ENCODE measurements at places on chromosomes 1 and 21.

- DNase-seq: no peak
These were observed 3.9 kb upstream of the ITLN1 start for GRCh38 chr1:160888926-160889325.

GRCh38 chr1:33575324-33575879 is 103.0 kb downstream of the ZSCAN20 start:
- no peak for DNase-seq

GRCh38 chr1:226549094-226549936 is 751 bp downstream of the STUM start:
- DNase-seq: no peak

DNA sequence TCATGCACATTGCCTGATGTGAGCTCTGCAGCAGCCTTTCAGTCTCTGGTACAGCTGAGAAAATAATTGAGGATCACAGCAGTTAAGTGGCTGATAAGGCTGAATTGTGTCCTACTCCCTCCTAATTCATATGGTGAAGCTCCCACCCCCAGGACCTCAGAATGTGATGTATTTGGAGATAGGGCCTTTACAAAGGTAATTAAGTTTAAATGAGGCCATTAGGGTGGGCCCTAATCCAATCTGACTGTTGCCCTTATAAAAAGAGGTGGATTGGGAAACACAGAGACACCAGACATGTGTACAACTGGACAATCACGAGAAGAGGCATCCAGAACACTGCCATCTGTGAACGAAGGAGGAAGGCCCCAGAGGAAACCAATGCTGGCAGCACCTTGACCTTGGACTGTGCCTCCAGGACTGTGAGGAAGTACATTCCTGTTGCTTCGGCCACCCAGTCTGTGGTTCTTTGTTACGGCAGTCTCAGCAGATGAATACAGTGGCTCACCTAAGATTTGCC is 148.1 kb downstream of the TRABD2B start:
- DNase-seq: no peak

DNA sequence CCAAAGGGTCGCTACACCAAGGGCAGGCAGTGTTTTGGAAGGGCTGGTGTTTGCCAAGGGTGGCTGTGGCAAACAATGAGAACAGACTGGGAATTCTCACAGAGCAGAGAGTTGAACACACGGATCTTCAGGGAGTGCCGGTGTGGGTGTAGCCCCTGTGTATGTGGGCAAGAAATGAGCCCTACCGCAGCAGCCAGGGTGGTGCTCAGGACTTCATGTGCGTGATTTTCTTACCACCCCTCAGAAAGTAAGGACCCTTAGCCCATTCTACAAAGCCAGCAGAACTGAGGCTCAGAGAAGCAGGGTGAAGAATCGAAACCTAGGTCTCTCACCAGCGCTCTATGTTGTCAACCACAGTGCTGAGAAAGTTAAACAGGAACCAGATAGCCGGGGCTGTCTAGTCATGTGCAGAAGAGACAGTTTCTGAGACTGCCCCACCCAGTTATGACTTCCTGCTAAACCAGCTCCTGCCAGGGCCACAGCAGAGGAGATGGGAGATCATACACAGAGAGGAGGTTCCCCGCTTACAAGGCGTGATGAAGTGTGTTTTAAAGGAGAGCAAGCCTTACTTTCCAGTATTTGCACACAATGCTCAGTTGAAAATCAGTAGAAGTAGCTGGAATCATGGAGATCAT is 21.9 kb upstream of the MORC3 start:
- no peak for DNase-seq

GRCh38 chr1:153683854-153684253 is 5.4 kb downstream of the NPR1 start:
- no peak for DNase-seq

GRCh38 chr1:173392895-173393658 is 84.1 kb upstream of the PRDX6 start:
- DNase-seq: no peak

GRCh38 chr21:17441370-17441769 is 71.5 kb upstream of the CXADR start:
- DNase-seq: no peak

DNA sequence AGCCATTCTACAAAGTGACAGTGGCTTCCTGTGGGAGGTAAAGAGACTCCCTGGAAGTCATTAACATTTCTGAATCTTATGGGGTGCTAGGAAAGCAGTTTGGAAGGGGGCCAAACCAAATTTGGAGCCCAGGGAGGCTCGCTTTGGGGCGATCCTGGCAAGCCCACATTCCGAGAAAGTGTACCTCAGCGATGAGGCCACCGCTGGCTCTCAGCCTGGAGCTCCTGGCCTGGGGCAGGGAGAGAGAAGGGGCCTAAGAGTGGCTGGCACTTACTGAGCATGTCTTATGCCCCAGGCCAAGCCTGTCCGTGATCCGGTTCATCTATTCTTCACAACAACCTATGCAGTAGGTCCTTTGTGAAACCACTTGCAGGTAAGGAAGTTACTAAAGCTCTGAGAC is 98.8 kb downstream of the CCDC185 start:
- DNase-seq: no peak

DNA sequence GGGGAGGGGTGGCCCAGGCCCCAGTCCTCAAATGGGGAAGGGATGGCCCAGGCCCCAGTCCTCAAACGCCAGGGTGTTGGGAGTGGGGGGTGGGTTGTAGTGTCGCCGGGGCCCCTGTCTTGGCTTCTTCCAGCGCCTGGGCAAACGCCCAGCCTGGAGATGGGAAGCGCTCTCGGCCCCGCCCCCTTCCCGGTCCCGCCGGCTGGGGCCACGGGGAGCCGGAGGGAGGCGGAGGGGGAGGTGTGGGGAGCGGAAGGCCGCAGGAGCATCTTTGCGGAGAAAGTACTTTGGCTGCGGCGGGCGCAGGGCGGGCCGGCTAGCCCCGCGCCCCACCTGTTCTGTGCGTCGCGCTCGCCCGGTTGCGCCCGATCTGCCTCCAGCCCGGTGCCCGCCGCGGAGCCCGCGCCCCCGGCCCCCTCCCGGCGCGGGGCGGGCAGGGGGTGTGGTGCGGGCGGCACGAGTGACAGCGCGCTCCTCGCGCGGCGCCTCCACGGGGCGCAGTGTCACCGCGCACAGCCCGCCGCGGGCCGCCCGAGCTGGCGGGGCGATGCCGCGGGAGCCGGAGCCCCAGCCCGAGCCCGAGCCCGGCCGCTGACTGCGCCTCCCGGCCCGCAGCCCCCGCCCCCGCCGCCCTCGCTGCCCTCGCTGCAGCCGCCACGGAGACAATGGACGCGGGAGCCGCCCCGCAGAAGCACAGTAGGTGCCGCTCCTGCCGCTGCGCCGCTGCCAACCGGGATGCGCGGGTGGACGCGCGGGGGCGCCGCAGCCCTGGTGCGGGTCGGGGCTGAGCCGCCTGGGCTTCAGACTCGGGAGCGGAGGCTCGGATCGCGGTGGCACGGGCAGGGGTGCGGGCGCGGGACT is 31.1 kb upstream of the PEX10 start:
- DNase-seq: no peak

DNA sequence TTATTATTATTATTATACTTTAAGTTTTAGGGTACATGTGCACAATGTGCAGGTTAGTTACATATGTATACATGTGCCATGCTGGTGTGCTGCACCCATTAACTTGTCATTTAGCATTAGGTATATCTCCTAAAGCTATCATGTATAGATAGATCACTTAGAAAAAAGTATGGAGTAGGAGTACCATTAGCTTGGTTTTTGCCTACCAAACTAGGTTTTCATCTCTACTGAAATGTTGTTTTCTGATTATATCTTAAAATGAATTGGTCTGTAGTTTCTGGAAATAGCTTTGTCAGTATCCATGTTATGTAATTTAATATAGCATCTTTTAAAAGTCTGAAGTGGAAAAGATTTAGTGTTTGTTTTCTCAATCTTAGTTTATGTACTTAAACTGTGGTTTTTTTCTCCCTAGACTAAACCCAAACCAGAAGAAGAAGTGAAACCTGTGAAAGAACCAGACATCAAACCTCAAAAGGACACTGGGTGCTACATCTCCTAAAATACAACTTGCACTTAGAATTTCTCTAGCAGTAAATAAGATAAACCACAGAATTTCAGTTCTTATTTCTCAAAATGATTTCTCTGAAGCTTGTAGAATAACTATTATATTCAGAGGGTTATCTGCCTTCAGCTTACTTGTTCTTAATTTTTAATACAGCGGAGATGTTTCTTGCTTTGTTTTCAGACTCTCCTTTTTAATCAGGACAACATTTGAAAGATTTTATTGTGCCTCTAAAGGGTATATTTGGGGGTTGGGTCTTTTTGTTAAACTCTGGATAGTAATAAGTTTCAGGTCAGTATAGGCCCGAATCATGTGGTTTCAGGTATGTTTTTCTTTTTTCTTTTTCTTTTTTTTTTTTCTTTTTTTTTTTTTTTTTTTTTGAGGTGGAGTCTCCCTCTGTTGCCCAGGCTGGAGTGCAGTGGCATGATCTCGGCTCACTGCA is 4.5 kb upstream of the FAM177B start:
- DNase-seq: no peak

DNA sequence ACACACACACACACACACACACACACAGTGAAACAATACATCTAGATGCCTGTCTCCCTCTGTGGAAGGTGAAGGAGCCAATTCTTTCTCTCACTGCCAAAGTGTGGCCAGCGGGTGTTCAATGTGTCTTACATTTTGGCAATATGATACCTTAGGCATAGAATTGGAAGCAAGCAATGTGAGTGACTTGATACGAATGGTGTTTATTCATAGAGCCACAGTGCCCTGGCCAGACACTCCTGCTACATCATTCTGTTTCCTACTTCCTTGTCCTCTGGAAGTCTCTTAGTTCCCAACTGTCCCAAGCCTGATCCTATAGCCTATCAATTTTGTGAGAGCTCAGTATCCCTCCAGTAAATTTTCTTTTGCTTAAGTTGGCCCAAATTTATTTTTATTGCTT is 170.0 kb upstream of the L1TD1 start:
- DNase-seq: no peak

DNA sequence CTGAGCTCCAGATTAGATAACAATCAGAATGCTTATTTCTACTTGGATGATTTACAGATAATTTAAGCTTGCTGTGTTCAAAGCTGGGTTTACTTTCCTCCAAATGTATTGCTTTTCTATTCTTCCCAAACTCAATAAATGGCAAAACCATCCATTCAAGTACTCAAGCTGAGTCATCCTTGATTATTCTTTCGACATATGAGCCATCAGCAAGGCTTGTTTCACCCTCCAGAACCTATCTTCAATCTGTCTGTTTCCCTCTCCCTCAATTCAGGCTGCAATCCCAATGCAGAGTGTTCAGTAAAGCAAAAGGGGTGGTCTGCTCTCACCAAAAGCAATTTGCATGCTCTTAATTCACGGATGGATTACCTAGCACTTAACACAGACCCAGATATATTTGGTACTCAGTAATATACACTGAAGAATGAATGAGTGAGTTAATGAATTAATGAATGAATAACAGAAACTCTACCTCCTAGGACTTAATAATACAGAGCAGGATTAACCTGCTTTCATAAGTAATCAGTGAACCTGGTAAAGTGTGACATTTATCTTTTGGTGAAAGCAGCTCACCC is 41.9 kb downstream of the DDR2 start:
- DNase-seq: no peak
